DMS153 (cell line): ENCODE measurements at places on chromosomes 1 and 21.

- DNase-seq, result no peak
These were observed 18.1 kb upstream of the FAM78B start for GRCh38 chr1:166184897-166185296.

DNA sequence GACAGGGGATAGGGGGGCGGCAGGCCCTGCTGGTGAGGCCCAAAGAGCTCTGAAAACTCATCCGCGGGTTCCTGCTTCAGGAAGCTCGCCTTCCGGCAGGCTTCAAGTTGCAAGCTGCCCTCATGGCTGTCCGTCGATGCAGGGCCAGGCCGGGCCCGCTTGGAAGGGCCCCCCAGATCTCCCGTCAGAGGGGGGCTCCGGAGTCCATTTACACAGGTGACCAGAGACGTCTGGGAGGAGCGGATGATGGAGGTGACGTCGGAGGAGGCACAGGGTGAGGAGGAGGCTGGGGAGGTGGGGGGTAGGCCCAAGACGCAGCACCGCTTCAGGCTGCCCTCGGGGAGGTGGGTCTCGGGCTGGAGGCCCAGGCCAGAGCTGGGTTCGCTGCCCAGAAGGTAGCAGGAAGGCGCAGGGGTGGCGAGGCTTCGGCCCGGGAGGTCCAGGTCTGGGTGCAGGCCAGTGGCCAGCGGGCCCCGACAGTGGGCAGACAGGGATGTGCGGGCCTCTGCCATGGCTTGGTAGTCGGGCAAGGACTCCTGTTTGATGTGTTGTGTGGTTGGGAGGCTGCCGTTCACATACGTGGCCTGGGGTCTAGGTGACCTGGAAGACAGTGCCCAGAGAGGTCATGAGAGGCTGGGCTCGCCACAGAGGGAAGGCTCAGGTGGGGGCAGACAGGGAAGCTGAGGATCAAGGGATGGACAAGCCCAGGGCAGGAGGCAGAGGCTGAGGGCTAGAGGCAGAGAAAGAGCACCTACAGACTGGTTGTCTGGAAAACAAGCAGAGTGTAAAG lies 135.4 kb downstream of the DMRTB1 start:
- no peak for DNase-seq

GRCh38 chr1:160953030-160953429 lies 1.6 kb downstream of the ITLN2 start:
- DNase-seq, result no peak

GRCh38 chr1:63408331-63408730 lies 40.9 kb downstream of the ALG6 start:
- no peak for DNase-seq

GRCh38 chr1:191671236-191671635 lies 487.0 kb upstream of the RGS18 start:
- DNase-seq, result no peak

DNA sequence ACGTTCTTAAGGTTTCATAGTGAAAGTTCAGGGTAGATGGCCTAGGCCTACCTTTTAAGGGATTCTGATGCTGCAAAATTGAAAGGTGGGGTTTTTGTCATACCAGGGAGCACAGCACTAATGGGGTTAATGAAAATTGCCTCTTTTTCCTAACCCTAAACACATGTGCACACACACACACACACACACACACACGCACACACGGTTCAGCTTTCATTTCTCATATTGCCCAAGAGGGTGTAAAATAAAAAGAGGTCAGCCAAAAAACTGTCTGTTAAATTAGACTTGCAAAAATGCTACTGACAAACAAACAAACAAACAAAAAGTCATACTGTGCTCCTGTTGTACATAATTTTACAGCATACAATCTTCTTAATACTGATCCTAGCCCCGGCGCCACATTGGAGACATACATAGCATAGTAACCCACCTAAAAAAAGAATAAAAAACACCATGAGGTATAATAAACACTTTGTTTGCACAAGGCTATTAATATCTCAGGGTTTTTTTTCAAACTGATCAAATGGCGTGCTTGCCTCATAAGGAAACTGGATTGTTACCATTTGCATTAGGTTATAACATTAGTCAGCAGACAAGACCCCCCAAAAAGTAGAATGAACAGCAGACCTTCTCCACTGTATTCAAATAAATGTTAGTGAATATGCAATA lies 69.1 kb downstream of the TGFB2 start:
- DNase-seq, result no peak
